Suprapubic skin (tissue), 4 donors: ENCODE measurements at places on chromosomes 12 and 14.

GRCh38 chr12:28611115-28611435 is 420.8 kb downstream of the CCDC91 start:
- H3K4me1 ChIP-seq, result no peaks in the 10 kb centered on the region
- H3K4me3 ChIP-seq, result no peak overlapping the region

- H3K36me3 ChIP-seq, result peaks cover 14% of the 10 kb centered on the region
- no peak overlapping the region for H3K27ac ChIP-seq
- no peaks in the 10 kb centered on the region for H3K27me3 ChIP-seq
- DNase-seq, result no peak
- no peak overlapping the region for H3K4me3 ChIP-seq
Measured at GRCh38 chr14:92991536-92991935, 68.6 kb downstream of the CHGA start.

GRCh38 chr14:39169541-39169900 is 612 bp downstream of the TRAPPC6B start:
- H3K4me1 ChIP-seq, result peaks cover 27% of the 10 kb centered on the region
- no peaks in the 10 kb centered on the region for H3K36me3 ChIP-seq
- peak overlapping the region; percentile 92 for H3K4me3 ChIP-seq
- DNase-seq, result no peak
- peak overlapping the region; percentile 97 for H3K27ac ChIP-seq

DNA sequence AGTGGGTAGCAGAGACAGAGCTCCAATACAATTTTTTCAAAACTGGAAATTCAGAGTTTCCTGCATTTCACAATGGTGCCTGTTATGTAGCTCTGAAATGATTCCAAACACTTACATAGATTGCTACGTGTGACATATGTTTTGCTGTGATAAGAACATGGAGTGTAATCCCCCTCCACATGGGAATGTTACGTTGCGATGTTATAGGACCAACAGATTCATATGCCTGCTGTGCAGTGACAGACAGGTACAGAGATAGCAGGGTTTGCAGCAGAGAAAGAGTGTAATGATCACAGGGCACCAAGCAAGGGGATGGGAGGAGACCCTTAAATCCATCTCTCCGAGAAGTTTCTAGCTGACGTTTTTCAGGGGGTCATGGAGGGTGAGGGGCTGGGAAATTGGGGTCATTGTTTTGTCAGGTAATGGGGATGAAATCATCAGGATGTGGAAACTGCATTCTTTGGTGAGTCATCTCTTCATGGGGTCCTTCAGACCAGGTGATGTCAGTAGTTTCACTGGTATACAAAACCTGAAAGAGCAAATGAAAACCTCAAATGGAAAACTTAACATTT is 76.6 kb upstream of the OSBPL8 start:
- no peak overlapping the region for H3K4me3 ChIP-seq
- no peak overlapping the region for H3K27ac ChIP-seq
- no peak for DNase-seq
- H3K4me1 ChIP-seq, result no peaks in the 10 kb centered on the region
- H3K36me3 ChIP-seq, result no peaks in the 10 kb centered on the region

- H3K4me3 ChIP-seq, result no peak overlapping the region
- no peaks in the 10 kb centered on the region for H3K27me3 ChIP-seq
- H3K36me3 ChIP-seq, result no peaks in the 10 kb centered on the region
Measured at GRCh38 chr12:4701395-4702190, 18.6 kb upstream of the GALNT8 start.

GRCh38 chr12:123907726-123908476 is 64.7 kb downstream of the CCDC92 start:
- H3K27me3 ChIP-seq, result peaks cover 9% of the 10 kb centered on the region
- no peak for DNase-seq
- no peak overlapping the region for H3K4me3 ChIP-seq

DNA sequence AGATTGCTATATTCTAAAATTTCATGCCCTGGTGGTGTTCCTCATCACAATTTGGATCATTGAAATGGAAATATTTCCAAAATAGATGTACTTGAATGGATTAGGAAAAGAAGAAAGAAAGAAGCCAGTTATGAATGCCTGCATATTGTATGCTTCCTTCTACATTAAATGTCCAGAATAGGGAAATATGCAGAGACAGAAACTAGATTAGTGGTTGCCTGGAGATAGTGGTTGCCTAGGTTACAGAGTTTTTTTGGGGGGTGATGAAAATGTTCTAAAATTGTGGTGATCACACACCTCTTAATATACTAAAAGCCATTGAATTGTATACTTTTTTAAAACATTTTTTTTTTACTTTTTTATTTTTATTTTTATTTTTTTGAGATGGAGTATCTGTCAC is 18.0 kb downstream of the TUBA1A start:
- H3K4me3 ChIP-seq, result no peak overlapping the region
- no peaks in the 10 kb centered on the region for H3K27me3 ChIP-seq
- no peaks in the 10 kb centered on the region for H3K36me3 ChIP-seq
- DNase-seq, result no peak

- H3K4me1 ChIP-seq, result no peaks in the 10 kb centered on the region
- no peak overlapping the region for H3K4me3 ChIP-seq
- no peak for DNase-seq
- no peaks in the 10 kb centered on the region for H3K36me3 ChIP-seq
Measured at GRCh38 chr12:11071414-11071813, 9.3 kb upstream of the TAS2R46 start.

DNA sequence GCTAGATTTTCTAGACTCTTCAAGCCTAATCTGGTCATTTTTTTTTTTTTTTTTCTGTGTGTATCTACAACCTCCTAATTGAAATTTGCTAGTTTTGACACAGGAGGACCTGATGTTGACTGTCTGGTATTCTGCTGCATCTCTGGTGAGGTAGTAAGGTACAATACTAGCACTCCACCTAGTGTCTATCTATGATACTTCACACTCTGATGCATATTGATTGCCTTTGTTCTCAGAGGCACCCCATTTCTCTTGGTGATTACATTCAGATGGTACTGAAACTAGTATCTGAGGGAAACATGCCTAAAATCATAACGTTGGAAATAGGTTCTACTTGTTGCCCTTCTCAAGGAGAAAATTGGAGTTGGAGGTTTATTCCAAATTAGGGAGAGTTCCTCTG is 930.5 kb upstream of the NOVA1 start:
- DNase-seq, result no peak
- H3K27me3 ChIP-seq, result no peaks in the 10 kb centered on the region
- H3K4me1 ChIP-seq, result no peaks in the 10 kb centered on the region
- H3K4me3 ChIP-seq, result no peak overlapping the region
- no peaks in the 10 kb centered on the region for H3K36me3 ChIP-seq

- H3K36me3 ChIP-seq, result no peaks in the 10 kb centered on the region
- peaks cover 10% of the 10 kb centered on the region for H3K4me1 ChIP-seq
- H3K27ac ChIP-seq, result no peak overlapping the region
Measured at GRCh38 chr14:90489916-90490719, 93.3 kb downstream of the CALM1 start.

GRCh38 chr14:53391631-53392285 is 238.6 kb upstream of the DDHD1 start:
- no peaks in the 10 kb centered on the region for H3K27me3 ChIP-seq
- no peak overlapping the region for H3K27ac ChIP-seq
- H3K36me3 ChIP-seq, result no peaks in the 10 kb centered on the region
- H3K4me1 ChIP-seq, result peaks cover 11% of the 10 kb centered on the region
- H3K4me3 ChIP-seq, result no peak overlapping the region
- DNase-seq, result no peak

GRCh38 chr14:91197631-91198030 is 46.9 kb downstream of the GPR68 start:
- H3K4me3 ChIP-seq, result no peak overlapping the region
- DNase-seq, result no peak
- no peak overlapping the region for H3K27ac ChIP-seq
- no peaks in the 10 kb centered on the region for H3K27me3 ChIP-seq

DNA sequence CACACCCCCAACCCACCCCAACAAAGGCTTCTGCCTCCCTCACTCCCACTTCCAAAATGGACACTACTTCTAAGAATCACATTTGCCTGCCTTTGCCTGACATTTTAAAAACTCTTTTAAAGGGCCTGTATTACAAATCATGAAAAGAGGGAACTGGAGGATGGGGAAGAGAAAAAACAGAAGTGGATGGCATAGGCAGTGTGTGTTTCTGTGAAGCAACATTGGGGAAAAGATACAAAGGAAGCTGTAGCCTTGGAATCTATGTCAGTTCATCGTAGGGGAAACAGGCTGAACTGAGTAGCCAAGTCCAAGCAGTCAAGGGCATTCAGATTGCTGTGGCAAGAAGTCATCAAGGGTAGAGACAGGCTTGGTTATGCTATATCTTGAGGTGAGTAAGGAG is 273.9 kb downstream of the BTG1 start:
- no peak overlapping the region for H3K27ac ChIP-seq
- no peaks in the 10 kb centered on the region for H3K27me3 ChIP-seq
- no peak overlapping the region for H3K4me3 ChIP-seq
- no peak for DNase-seq
- no peaks in the 10 kb centered on the region for H3K36me3 ChIP-seq
- H3K4me1 ChIP-seq, result no peaks in the 10 kb centered on the region

GRCh38 chr14:71050227-71050823 is 143.1 kb downstream of the PCNX1 start:
- H3K36me3 ChIP-seq, result peaks cover 33% of the 10 kb centered on the region
- no peak for DNase-seq
- H3K4me1 ChIP-seq, result no peaks in the 10 kb centered on the region
- H3K27ac ChIP-seq, result no peak overlapping the region
- H3K4me3 ChIP-seq, result no peak overlapping the region

GRCh38 chr12:47159348-47159747 is 79.6 kb upstream of the AMIGO2 start:
- no peaks in the 10 kb centered on the region for H3K27me3 ChIP-seq
- peaks cover 10% of the 10 kb centered on the region for H3K4me1 ChIP-seq
- no peak for DNase-seq
- H3K4me3 ChIP-seq, result no peak overlapping the region
- H3K27ac ChIP-seq, result no peak overlapping the region

- H3K36me3 ChIP-seq, result no peaks in the 10 kb centered on the region
- DNase-seq, result no peak
- H3K4me3 ChIP-seq, result no peak overlapping the region
- H3K27me3 ChIP-seq, result peaks cover 49% of the 10 kb centered on the region
Measured at GRCh38 chr12:52906191-52906601, 1.3 kb upstream of the KRT8 start.

- H3K4me3 ChIP-seq, result no peak overlapping the region
- no peak overlapping the region for H3K27ac ChIP-seq
- DNase-seq, result no peak
- H3K36me3 ChIP-seq, result no peaks in the 10 kb centered on the region
- H3K4me1 ChIP-seq, result no peaks in the 10 kb centered on the region
Measured at GRCh38 chr12:130669797-130670196, 46.3 kb downstream of the RIMBP2 start.

DNA sequence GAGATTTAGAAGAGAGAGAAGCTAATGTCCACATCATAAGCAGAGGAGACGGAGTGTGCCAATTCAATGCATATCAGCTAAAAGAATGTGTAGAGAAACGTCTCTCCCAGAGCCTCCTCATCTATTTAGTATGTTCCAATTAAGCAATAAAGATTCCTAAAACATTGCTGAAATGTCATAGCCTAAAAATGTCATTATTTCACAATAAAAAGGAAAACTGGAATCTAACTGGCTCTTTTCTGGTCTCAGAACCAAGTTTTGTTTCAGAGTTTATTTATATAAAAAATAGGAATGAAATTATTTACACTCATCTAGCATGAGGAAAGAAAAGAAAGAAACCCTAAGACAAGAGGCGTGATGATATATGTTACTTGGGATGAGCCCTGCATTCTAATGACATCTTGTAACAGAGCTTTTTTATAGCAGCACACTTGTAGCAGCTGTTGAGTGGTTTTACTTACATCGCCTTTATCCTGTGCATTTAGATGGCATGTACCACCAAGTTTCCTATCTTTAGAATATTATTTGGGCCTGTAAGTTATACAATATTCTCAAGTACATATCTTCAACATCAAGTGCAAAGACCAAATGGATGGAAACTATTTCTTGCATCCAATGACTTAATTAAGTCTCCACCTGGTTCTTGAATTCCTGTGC is 266.3 kb upstream of the PRKD1 start:
- H3K27me3 ChIP-seq, result no peaks in the 10 kb centered on the region
- DNase-seq, result no peak
- H3K4me3 ChIP-seq, result no peak overlapping the region
- H3K36me3 ChIP-seq, result no peaks in the 10 kb centered on the region

DNA sequence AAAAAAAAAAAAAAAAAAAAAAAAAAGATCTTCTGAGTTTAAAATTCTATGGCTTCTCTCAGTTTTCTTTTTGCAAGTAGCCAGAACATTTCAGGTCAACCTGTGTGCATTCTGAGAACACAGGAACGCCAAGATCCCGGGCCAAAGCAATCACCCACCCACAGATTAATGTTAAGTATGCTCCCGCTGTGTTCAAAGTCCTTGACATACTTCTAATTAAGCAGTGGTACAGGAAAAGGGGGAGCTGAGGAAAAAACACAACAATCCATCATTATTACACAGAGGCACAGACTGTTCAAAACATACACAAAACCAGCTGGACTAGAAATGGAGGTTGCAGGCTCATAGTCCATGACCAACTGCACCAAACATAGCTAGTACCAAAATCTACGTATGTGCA is 2.8 kb downstream of the FBXO21 start:
- peak; percentile 32 for DNase-seq
- no peak overlapping the region for H3K27ac ChIP-seq
- no peak overlapping the region for H3K4me3 ChIP-seq
- peaks cover 23% of the 10 kb centered on the region for H3K4me1 ChIP-seq
- H3K27me3 ChIP-seq, result no peaks in the 10 kb centered on the region

GRCh38 chr14:64910847-64911495 is 3.3 kb upstream of the CHURC1 start:
- H3K27me3 ChIP-seq, result no peaks in the 10 kb centered on the region
- no peaks in the 10 kb centered on the region for H3K36me3 ChIP-seq
- H3K4me1 ChIP-seq, result peaks cover 17% of the 10 kb centered on the region
- DNase-seq, result no peak
- H3K27ac ChIP-seq, result no peak overlapping the region

DNA sequence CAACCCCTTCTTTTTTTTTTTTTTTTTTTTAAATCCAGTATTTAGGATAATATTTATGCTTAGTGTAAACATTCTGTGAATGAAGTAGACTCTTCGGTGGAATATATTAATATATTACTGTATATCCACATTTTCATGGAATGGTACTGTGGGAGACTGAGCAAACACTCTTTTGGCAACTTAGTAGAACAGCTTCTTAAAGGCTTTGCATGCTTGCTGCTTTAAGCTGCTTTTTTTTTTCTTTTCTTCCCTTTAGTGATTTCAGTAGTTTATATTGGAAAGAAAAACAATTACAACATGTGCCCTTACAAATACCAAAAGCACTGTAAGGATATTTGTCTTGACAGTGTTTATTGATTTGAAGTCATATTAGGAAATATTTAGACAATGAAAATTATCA is 78.9 kb downstream of the AEBP2 start:
- H3K27ac ChIP-seq, result no peak overlapping the region
- H3K4me1 ChIP-seq, result peaks cover 3% of the 10 kb centered on the region
- DNase-seq, result no peak
- H3K4me3 ChIP-seq, result no peak overlapping the region

GRCh38 chr12:47722941-47723631 is 2.2 kb downstream of the ENDOU start:
- H3K4me1 ChIP-seq, result peaks cover 47% of the 10 kb centered on the region
- H3K36me3 ChIP-seq, result peaks cover 11% of the 10 kb centered on the region
- no peak overlapping the region for H3K4me3 ChIP-seq
- H3K27me3 ChIP-seq, result no peaks in the 10 kb centered on the region

- DNase-seq, result no peak
- no peak overlapping the region for H3K4me3 ChIP-seq
- H3K27ac ChIP-seq, result no peak overlapping the region
- peaks cover 82% of the 10 kb centered on the region for H3K36me3 ChIP-seq
Measured at GRCh38 chr14:51724650-51725049, 72.9 kb downstream of the FRMD6 start.

GRCh38 chr14:87041290-87042020 is 951.5 kb downstream of the GALC start:
- H3K27ac ChIP-seq, result no peak overlapping the region
- DNase-seq, result no peak
- H3K36me3 ChIP-seq, result no peaks in the 10 kb centered on the region
- no peaks in the 10 kb centered on the region for H3K27me3 ChIP-seq
- peaks cover 2% of the 10 kb centered on the region for H3K4me1 ChIP-seq
